ENCODE measurements at places on chromosomes 13 and 19. TPM values are rescaled to one million over a fixed set of nuclear protein-coding genes. Genes with fewer than 3 reads are reported as not detected.

The KBTBD6 gene
- 5.9 TPM for total RNA-seq

The ZNF765 gene
- 5.9 TPM for total RNA-seq

The KL gene
- 0.16 TPM for total RNA-seq

The PALM3 gene
- total RNA-seq, result under 0.01 TPM

The CEBPA gene
- 0.16 TPM for total RNA-seq

The MAP4K1 gene
- 0.33 TPM for total RNA-seq

The CCDC194 gene
- total RNA-seq, result not detected

The IL11 gene
- 3.3 TPM for total RNA-seq

The ZNF90 gene
- total RNA-seq, result 1.0 TPM

The SPINT2 gene
- 512 TPM for total RNA-seq

The ADPRHL1 gene
- total RNA-seq, result 1.8 TPM

The NMRK2 gene
- not detected for total RNA-seq

The CEACAM4 gene
- total RNA-seq, result not detected

The DOCK9 gene
- 63.1 TPM for total RNA-seq

The DLL3 gene
- 2.8 TPM for total RNA-seq
